T-helper 17 cell (primary cell): ENCODE measurements at places on chromosomes 2 and 18.

DNA sequence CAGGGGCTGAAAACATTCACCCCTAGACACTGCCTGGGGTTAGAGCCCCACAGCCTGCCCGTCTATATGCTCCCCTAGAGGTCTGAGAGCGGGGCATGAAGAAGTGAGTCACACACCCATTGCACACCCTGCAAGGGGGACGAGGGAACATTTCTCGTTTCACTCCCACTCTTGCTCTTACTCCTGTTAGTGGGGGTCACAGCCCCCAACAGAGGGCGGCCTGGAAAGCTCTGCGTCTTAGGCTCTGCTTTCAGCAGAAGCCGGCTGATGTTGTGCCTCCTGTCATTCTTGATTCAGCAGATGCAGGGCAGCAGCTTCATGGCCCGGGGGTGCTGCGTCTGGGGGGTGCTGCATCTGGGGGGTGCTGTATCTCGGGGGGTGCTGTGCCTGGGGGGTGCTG is 141.3 kb downstream of the ASB1 start:
- DNase-seq = no peak

DNA sequence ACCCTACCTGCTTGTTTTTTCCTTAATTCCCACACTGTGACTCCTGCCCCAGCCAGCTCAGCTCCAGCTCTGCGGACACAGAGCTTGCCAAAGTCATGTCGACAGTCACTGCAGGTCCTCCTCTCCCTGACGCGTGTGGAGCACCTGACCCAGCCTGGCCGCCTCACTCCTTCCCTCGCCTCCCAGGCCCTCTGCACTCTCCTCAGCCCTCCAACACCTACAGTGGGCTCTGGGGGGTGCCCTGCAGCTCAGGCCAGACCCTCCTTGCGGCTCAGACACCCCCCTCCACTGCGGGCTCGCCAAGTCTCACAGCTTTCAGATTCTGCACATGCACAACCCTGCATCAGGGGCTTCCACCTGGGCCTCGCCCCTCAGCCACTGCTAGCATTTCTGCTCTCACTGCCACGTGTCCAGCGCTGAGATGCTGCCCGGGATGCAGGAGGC is 68.3 kb downstream of the NDUFA10 start:
- DNase-seq = no peak

- no peak for DNase-seq
Measured at GRCh38 chr2:162000431-162000830, 73.6 kb downstream of the DPP4 start.

GRCh38 chr2:161088658-161089350 is 71.4 kb upstream of the TANK start:
- no peak for DNase-seq

DNA sequence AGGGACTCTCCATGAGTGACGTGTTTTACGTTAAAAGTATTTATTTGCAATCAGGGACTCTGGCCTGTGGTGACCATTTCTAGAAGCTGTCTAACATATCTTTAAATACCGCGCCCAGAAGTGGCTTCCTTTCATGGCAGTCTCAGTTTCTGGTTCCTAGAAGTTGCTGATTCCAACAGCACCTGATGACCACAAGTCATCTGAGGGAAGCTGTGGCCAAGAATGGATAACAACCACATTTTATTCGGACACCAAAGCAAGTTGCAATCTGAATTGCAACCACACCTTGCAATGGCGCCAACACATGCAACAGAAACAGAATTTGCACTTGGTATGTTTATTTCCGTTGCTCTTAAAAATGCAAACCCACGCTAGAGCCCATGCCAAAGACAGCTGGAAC is 33.1 kb downstream of the MEX3C start:
- no peak for DNase-seq

GRCh38 chr2:165348441-165348840 is 109.2 kb downstream of the SCN2A start:
- no peak for DNase-seq

DNA sequence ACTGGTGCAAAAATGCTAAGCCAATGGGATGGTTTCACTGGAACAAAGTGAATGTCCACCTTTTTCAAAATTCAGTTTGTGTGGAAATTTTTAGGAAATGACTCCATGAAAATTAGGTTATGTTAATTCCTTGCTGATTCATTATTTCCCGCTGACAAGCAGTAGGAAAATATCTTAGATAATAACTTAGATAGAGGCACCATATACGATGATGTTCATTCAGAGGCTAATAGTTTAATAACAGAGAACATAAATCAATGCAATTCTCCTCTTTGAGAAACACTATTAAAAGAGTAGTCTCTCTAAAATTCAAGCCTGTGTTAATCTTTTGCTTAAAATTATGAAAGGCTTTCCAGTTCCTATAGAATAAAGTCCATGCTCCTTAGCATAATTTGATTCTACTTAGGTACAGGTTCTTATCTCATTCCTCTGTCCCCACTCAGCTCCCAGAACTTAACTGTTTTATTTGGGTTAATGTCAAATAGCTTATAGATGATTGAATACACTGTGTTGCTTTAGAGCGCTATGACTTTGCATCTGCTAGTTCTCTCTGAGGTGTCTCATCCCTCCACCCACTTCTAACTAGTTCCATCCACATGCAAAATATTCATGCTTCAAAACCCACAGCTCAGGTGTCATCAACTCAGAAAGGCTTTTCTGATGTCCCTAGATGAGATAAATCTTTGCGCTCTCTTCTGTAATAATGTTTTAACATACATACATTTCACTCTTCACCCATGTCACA is 503.6 kb downstream of the ERBB4 start:
- no peak for DNase-seq

GRCh38 chr2:164562666-164563065 is 58.6 kb downstream of the GRB14 start:
- DNase-seq = no peak

- DNase-seq = no peak
Measured at GRCh38 chr2:43759195-43759594, 14.6 kb upstream of the DYNC2LI1 start.

GRCh38 chr2:166413255-166413654 is 37.5 kb upstream of the SCN9A start:
- no peak for DNase-seq

DNA sequence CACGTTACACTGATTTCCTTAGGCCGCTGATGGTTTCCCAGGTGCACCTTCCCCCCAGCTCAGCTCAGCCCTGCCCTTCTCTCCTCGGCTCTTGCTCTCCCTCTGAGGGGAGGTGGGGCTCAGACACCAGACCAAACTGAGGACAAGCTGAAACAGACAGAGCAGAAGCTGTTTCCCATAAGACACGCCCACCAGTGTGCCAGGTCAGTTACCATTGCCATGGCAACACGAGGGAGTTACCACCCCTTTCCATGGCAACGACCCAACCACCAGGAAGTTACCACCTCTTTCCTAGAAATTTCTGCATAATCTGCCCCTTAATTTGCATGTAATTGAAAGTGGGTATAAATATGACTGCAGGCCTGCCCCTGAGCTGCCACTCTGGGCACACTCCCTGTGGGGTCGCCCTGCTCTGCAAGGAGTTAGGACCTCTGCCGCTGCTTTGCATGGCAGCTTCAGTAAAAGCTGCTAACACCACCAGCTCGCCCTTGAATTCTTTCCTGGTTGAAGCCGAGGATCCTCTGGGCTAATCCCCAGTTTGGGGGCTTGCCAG is 120.9 kb upstream of the SMIM21 start:
- no peak for DNase-seq

DNA sequence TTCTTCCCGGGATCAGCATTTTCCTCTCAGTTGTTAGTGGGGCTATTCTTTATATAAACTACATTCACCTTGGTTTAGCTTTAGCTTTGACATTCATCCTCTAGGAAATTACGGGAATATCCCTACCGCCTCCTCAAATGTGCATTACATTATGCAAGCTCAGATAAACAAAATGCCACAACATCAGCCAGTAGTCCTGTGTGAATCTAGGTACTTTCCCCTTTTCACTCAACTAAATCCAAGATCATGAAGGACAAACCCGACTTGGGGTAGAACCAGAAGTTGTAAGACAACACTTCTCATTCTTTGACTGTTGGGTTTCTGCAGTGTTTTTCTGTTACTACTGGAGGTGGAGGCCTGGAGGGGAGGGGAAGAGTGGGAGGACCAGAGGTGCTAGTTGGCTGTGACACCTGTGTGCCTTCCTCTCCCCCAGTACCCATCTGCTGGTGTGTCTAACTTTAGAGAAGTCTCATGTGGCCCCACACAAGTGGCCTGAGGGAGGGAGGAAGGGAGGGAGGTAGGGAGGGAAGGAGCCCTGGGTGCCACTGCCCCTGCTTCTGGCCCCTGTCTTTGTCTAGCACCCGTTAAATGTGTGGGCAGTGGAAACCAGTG is 84.8 kb upstream of the BCL2L11 start:
- no peak for DNase-seq

- DNase-seq = no peak
Measured at GRCh38 chr2:96934182-96934495, 52.2 kb downstream of the FAM178B start.

DNA sequence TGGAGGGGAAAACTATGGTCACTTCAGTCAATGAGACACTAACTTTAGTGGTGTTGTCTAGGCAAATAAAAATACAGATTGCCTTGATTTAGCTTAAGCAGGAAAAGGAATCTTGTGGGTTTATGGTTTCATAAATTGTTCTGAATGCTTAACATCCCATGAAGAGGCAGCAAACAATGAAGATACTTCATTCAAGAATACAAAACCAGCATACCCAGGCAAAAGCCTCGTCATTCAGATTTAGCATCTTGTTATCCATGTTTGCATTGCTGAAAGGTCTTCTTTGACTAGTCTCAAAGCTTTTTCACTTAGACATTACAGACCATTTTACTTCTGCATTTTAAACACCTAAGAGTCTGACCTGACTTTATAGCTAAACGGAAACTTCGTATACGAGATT is 272.7 kb upstream of the FSHR start:
- no peak for DNase-seq

- DNase-seq = no peak
Measured at GRCh38 chr18:6714010-6714409, 15.5 kb upstream of the ARHGAP28 start.

- DNase-seq = no peak
Measured at GRCh38 chr2:191686729-191687128, 8.8 kb downstream of the NABP1 start.

- no peak for DNase-seq
Measured at GRCh38 chr2:112686348-112687217, 34.2 kb upstream of the NT5DC4 start.

GRCh38 chr2:216658757-216659156 is 25.5 kb downstream of the IGFBP2 start:
- no peak for DNase-seq

GRCh38 chr2:152413228-152414030 is 78.5 kb downstream of the FMNL2 start:
- no peak for DNase-seq

DNA sequence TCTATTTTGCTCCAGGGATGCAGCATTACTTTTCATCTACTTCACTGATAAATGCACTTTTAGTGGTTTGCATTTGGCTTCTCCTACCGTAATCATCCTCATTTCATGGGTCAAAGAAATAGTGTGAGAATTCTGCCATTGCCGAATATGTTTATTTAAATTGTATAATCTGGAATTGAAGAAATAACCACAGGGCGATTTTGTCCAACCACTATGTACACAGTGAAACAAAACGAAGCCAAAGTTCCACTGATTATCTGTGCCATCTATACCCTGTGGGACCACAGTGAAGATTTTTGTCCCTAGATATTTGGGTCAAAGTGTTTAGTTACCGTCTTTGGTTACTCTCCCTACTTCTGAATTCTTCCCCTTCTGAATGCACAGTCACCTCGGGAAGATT is 888.6 kb upstream of the NRXN1 start:
- DNase-seq = no peak

GRCh38 chr2:168929031-168929430 is 27.9 kb downstream of the G6PC2 start:
- no peak for DNase-seq

GRCh38 chr2:37459095-37459981 is 114.9 kb downstream of the QPCT start:
- DNase-seq = no peak

- no peak for DNase-seq
Measured at GRCh38 chr2:11896386-11896785, 150.0 kb downstream of the LPIN1 start.

- no peak for DNase-seq
Measured at GRCh38 chr18:55220523-55220922, 261.3 kb upstream of the CCDC68 start.

- no peak for DNase-seq
Measured at GRCh38 chr18:64202210-64202836, 53.4 kb upstream of the LINC00305 start.

GRCh38 chr2:195820373-195820772 is 163.3 kb downstream of the SLC39A10 start:
- no peak for DNase-seq

DNA sequence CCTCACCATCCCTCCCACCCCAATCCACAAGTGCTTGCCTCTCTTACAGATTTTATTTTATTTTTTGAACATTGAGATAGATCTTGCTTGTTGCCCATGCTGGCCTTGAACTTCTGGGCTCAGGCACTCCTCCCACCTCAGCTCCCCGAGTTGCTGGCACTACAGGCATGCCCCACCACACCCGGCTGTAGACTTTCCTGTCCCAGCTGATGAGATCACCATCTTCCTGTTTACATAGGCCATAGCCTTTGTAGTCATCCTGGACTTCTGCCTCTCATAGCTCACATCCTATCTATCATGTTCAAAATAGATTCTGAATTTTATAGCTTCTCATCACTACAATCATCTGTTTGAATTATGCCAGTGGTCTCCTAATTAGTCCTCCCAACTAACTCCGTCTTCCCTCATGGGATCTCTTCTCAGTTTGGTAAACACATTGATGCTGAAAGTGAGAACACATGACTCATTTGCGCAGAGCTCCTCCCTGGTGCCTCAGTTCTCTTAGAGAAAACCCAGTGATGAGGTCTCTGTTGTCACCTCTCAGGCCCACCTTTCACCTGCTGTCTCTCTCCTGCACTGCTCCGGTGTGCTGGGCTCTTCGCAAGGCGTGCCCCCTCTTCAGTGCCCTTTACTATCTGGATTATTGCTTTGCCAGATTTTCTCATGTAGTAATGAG is 243.0 kb downstream of the ZNF407 start:
- DNase-seq = no peak

DNA sequence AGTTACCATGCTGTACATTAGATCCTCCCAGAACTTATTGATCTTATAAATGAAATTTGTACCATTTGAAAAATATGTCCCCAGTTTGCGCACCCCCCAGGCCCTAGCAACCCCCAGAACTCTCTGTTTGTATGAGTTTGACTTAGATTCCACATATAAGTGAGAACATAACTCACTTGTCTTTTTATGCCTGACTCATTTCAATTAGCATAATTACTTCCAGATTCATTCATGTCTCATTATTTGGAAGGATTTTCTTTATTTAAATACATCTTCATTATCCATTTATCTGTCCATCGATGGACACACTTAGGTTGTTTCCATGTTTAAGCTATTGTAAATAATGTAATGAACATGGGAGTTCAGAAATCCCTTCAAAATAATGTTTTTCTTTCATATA is 705.9 kb downstream of the CCDC85A start:
- no peak for DNase-seq
